NCI-H187 treated with DMSO at 0.1 percent for 48 hours (cell line): ENCODE measurements at places on chromosomes 7 and 10.

GRCh38 chr10:65769828-65770227, 1156.0 kb upstream of the LRRTM3 start:
- DNase-seq, result no peak

- no peak for DNase-seq
These were observed 24.2 kb upstream of the MGMT start for GRCh38 chr10:129442866-129443265.

DNA sequence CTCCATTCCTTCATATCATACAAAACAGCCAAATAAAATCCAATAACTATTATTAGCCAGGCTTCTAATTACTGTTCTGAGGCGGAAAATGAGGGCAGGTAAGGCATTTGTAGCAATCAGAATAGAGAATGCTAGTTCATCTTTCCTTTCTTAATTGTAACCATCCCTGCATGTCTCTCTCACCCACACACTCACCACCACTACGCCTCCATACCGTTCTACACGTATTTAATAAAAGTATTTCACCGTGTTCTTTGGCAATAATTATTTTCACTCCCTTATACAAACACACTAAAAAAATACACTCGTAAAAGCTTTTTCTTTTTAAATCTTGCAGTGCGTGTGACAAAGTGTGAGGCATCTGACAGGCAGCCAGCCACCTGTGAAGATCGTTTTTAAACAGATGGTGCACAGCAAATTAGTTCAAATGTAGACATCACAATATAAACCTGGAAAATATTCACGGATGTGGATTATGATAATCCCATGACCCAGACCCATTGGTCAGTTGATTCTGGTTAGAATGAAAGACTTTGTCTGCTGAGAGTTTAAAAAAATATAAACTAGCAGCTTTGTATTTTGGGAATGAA, 653.6 kb downstream of the REEP3 start:
- no peak for DNase-seq

DNA sequence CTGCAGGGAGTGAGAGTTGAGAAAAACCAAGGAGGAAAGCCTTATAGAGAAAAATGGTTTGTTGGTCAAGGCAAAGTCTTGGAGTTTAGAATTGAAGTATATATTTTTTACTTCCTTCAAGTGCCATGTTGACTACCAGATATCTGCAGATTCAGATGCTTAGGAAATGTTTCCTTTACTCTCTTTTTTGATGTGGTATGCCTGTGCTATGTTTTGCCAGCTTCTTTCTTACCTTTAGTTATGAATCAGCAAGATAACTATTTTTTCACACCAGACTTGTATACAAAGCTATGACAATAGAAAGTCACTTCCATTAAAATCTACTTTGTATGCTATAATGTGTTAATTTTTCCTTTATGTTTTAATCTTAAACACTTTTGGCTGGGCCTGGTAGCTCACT, 3.6 kb downstream of the R3HCC1L start:
- DNase-seq, result no peak

- DNase-seq, result no peak
These were observed 18.3 kb downstream of the TACR2 start for GRCh38 chr10:69398466-69398865.

DNA sequence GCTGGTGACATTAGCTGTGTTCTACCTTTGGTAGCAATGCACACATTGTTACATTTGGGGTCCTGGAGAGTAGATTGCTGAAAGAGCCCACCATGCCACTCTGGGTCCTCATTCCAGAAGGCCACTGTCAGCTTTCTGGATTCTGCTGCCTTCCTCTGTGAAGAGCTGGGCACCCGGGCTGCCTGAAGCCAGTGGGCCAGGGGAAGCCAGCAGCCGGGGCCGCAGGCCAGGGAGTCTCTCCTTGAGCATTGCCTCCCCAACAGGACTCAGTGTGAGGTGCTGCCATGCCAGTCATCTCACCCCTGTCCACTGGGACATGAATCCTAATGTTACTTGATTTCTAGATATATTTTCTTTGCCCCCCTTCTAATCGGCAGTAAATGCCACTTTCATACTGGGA, 234.0 kb downstream of the SKAP2 start:
- no peak for DNase-seq

GRCh38 chr7:34322841-34323240, 335.2 kb upstream of the NPSR1 start:
- DNase-seq, result no peak
